ENCODE measurements at places on chromosomes 12 and 14.

DNA sequence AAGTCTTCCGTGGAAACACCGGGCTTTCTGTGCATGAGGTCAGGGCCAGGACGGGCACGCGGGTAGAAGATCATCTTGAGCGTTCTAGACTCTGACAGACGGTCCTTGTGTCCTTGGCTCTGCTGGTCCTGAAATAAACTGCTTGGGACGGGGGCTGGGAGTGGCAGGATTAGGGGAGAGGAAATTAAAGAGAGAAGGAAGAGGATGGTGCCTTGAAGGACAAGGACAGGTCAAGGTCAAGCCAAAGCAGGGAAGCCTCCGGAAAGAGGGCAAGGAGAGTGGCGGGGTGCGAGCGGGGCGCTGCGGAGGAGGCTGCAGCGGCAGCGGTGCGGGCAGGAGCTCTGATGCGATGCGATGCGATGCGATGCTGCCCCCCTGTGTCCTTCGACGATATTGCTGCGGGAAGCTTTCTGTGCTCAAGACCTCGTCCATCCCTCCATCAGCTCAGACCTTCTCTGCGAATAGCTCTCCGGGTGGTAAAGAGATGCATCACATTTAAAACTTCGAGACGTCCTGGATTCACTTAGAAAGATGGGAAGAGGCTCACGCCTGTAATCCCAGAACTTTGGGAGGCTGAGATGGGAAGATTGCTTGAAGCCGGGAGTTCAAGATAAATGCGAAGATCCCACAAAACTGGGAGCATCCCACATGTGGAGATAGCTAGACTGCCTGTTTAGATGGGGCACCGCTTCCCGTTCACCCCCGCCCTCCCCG lies 110.1 kb upstream of the TMEM132D start:
- peak; percentile 44 for DNase-seq

GRCh38 chr12:106747973-106748436 lies 26.5 kb upstream of the RIC8B start:
- no peak for DNase-seq

GRCh38 chr12:31267966-31268365 lies 58.0 kb downstream of the SINHCAF start:
- no peak for DNase-seq

DNA sequence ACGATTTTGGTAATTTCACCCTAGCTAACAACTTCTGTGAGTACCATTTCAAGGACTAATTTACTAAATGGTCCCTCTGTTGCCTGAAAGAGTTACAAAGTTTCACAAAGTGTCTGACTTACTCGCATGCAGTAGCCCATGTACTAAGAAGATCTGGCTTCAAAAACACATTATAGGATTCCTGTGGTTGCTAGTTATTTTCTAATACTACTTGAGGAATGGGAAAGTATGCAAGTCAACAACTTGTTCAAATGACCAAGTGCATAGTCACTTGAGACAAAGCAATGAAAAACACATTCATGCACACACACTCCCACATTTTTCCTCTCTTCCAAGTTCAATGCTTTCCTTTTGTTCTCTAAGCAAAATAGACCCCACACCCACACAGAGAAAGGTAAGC lies 219.7 kb upstream of the TMPO start:
- DNase-seq, result no peak

GRCh38 chr12:102992720-102993119 lies 35.2 kb downstream of the ASCL1 start:
- DNase-seq, result no peak

GRCh38 chr12:48938805-48939204 lies 13.5 kb upstream of the FKBP11 start:
- no peak for DNase-seq

GRCh38 chr12:84843593-84844144 lies 68.9 kb downstream of the SLC6A15 start:
- DNase-seq, result no peak

- peak; percentile 72 for DNase-seq
Measured at GRCh38 chr12:6323340-6323994, 13.0 kb downstream of the PLEKHG6 start.

DNA sequence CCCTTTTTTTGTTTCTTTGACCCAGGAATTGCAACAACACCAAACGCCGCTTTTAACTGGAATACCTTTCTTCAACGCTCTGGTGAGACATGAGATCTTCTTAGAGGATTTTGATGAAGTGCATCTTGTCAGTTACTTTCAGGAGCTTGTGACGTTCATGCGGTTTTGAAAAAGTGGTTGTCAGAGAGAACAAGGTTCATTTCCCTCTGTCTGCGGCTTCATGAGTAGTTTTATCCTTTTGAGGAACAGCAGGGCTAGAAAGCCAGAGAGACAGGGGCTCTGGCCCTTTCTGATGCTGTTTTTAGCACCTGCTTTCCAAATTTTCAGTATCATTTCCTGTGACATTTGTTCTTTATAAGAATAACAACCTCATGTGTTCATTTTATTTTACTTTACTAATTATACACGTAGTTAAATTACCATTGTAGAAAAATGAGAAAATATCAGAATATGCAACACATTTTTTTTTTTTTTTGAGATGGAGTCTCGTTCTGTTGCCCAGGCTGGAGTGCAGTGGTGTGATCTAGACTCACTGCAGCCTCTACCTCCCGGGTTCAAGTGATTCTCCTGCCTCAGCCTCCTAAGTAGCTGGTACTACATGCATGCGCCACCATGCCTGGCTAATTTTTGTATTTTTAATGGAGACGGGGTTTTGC lies 61.8 kb downstream of the GLT1D1 start:
- no peak for DNase-seq

DNA sequence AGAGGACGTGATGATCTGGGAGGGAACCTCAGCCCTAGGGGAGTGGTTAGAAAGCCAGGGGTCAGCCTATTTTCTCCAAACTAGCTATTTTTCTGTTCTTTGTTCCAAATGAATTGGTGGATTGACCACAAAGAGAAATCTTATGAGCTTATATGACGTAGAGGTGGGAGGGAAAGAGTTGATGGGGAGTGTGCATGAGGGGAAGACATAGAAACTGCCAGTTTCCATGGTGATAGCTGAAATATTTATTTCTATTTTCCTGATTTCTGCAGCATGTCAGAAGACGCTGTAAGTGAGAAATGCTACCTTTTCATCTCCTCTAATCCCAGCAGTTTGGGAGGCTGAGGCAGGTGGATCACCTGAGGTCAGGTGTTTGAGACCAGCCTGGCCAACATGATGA lies 51.4 kb upstream of the CISTR start:
- no peak for DNase-seq

GRCh38 chr12:12897302-12897701 lies 5.9 kb downstream of the GPRC5A start:
- DNase-seq, result no peak

DNA sequence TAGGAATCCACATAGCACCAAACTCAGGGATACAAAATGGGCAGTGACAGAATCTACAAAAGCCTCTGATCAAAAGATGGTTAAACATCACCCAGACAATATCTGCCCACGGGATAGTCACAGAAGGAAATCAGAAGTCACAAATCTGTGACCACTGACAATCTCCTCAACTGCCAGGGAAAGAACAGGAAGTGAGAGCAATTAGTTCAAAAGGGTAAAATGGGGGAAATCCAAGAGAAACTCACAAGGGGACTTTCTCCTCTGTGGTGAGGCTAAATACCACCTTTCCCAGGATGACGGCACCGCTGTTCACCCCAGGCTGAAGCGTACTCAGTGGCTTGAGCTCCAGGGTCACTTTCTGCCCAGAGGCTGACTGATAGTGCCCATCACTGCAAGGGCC lies 10.7 kb downstream of the TTC5 start:
- no peak for DNase-seq

- DNase-seq, result no peak
Measured at GRCh38 chr12:52676163-52676562, 4.0 kb downstream of the KRT1 start.

DNA sequence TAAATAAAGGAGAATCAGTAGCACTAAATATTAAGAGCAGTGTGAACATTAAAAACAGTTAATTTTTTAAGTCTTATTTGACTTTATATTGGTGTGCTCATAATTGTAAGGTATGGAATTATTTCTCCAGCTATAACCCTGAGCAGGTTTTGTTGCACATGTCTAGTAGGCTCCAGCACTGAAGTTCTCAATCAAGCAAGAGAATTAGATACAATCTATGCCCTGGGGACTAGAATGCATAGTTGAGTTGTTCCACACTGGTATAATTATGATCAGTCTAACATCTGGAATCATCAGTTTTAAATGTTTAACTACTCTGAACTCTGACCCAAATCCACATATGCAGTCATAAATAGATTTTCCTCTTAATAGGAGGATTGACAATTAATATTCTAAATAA lies 257.8 kb upstream of the ARHGAP5 start:
- no peak for DNase-seq

DNA sequence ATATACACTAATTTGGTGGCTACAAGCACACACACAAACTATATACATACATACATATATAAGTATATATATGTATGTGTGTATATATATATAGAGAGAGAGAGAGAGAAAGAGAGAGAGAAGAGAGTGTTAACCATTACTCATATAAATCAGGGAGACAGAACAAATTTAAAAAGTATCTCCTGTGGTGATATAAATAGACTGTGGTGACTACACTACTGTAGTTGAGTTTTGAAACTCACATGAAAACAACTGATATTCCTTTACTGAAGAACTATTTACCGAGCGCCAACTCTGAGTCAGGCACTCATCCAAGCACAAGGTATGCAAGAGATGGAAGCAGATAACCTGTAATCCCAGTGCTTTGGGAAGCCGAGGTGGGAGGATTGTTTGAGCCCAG lies 67.3 kb upstream of the ANO6 start:
- no peak for DNase-seq

DNA sequence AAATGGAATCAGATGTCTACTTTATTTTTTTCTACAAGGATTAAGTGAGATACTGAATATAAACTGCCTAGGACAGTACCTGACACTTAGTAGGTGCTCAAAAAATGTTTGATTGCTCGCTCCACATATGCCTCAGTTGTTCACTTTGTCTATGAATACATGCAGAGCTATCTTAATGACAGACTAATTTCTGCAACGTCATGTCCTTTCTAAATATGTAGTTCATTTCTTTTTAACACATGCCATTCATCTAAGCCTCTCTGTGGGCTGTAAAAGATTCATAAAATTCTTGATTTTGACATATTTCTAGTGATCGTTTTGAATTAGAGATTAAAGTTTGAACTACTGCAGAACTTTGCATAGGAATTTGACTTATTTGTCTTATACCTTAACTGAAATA lies 176.3 kb upstream of the STXBP6 start:
- no peak for DNase-seq

DNA sequence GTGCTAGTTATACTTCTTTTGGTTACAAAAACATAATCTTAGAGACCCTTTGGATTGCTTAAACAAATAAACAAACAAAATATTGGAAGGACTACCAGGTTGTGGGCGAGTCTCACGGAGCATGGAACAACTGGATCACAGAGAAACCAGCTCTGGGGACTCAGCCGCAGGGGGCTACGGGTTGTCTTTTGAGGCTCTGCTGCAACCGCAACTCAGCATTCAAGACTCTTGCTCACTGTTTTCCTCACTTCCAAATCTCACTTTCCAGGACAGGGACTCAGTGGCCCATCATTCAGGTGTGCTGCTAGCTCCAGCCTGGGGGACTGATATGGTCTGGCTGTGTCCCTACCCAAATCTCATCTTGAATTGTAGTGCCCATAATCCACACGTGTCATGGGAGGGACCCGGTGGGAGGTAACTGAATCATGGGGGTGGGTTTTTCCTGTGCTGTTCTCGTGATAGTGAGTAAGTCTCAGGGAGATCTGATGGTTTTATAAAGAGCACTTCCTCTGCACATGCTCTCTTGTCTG lies 14.0 kb upstream of the SERPINA4 start:
- DNase-seq, result no peak

- DNase-seq, result no peak
Measured at GRCh38 chr12:107244584-107244983, 151.2 kb upstream of the CRY1 start.

GRCh38 chr14:91996948-91997371 lies 42.9 kb downstream of the TRIP11 start:
- peak; percentile 83 for DNase-seq

DNA sequence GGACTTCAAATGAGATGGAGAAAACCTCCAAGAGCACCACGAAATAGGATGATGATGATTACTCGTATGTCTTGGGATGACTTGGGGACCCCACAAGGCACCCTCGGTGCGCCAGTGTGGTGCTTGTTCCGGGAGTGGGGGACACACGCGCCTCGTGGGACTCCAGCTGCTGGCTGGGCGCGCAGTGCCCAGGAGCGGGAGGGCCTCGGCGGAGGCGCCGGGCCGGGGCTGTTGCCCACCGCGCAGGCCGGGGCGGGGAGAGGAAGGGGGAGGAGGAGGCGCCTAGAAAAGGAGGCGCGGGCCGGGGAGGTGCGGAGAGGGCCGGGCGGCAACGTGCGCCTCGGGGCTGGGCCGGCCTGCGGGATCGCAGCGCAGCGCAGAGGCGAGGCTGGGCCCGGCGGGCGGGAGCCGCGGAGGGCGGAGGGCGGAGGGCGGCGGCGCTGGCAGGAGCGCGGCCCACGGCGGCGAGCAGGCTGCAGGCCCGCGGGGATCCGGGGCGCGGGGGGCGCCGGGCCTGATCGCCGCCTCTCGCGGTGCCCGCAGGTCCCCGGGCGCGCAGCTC lies at the start of gene RFLNA:
RFLNA (plus strand) TSS at position 314 of the 562 bp plus-strand sequence. CDS start 337 bp downstream, outside the sequence.
- DNase-seq, result no peak

GRCh38 chr12:90969346-90969745 lies 14.4 kb upstream of the CCER1 start:
- no peak for DNase-seq

DNA sequence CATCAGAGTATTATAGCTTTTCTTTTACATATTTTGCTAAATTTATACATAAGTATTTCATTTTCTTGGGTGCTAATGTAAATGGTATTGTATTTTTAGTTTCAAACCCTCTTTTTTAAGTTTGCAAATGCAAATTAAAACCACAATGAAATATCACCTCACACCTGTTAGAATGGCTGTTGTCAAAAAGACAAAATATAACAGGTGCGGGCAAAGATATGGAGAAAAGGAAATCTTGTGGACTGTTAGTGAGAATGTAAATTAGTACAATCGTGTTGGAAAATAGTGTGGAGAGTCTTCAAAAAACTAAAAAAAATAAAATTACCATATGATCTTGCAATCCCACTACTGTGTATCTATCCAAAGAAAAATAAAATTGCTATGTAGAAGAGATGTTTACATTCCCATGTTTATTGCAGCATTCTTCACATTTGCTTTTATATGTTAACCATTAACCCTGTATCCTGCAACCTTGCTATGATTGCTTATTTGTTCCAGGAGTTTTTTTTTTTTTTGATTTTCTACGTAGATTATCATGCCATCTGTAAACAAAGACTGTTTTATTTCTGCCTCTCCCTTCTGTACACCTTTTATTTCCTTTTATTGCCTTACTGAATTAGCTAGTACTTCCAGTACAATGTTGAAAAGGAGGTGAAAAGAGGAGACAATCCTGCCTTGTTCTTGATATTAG lies 405.4 kb upstream of the MIS18BP1 start:
- DNase-seq, result no peak

DNA sequence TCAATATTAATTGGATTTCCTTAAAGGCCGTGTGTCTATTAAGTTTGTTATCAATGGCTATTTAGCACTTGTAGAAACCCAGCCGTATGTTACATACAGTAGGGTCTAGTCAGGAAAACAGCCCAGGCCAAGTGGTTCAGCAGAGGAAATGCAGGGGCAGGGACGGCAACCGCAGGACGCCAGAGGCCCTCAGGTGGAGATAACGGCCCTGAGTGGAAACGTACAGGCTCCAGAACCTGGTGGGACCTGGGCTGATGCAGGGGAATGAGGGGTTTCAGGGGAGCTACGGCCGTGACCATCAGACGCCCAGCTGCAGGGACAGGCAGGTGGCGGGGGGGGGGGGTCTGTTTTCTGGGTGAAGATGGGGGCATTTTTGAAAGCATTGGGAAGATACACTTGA lies 3.7 kb upstream of the ANKLE2 start:
- no peak for DNase-seq

- no peak for DNase-seq
Measured at GRCh38 chr12:6140651-6141447, 16.4 kb upstream of the VWF start.
